Activated CD4-positive, alpha-beta T cell treated with anti-CD3 and anti-CD28 coated beads, Interleukin-2, amount 50 U/mL, for 24 hours (primary cell): ENCODE measurements at places on chromosomes 6 and 20.

GRCh38 chr20:47680804-47681529 is 104.3 kb downstream of the SULF2 start:
- DNase-seq: no peak

DNA sequence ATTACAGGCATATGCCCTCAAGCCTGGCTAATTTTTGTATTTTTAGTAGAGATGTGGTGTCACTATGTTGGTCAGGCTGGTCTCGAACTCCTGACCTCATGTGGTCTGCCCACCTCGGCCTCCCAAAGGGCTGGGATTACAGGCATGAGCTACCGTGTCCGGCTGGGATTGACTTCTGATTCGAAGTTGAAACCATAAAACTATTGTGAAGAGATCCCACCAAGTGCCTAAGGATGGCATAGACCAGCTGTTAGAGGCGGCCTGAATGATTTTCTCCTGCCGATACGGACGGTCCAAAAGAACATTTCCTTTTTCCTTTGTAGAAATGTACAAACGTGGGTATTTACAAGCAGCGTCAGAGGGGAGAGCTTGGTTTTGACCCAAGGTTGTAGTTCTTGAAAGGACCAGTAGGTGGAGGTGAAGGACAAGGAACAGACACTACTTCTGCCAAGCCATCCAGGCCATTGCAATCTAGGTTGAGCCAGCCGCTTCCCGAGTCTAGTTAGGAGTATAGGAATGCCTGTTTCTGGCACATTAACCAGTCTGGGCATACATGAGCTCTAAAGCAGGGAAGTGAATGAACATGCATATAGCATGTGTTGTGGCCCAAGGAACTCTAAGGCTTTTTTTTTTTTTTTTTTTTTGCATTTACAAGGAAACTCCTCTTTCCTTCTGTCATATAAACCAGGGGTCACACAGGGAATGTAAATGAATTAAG is 29.0 kb downstream of the MOCS3 start:
- peak; percentile 28 for DNase-seq

GRCh38 chr20:19077370-19078220 is 134.8 kb upstream of the SLC24A3 start:
- DNase-seq: no peak

DNA sequence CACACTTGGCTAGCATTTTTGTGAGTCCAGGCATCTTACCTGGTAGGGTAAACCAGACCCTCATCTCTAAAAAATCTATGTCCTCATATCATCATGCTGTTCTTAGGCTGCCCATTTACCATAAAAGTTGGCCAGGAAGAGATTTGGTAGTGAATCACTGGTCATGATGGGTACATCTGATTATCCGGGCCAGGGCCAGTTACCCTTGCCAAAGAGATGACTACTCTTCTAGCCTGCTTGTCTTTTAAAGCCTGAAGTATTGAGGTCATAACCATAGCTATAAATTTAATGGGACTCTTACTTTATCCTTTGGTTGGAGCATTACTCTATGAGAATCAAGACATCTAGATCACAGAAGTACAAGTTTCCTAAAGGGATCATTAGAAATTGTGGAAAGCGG is 276.8 kb downstream of the TENT5A start:
- no peak for DNase-seq

GRCh38 chr6:138485586-138486248 is 13.6 kb downstream of the NHSL1 start:
- DNase-seq: no peak
